ENCODE measurements at places on chromosomes 2 and 18.

- peak; percentile 45 for DNase-seq
These were observed 7.8 kb downstream of the RAX start for GRCh38 chr18:59265246-59265973.

- no peak for DNase-seq
These were observed 57.3 kb downstream of the GULP1 start for GRCh38 chr2:188349019-188349418.

DNA sequence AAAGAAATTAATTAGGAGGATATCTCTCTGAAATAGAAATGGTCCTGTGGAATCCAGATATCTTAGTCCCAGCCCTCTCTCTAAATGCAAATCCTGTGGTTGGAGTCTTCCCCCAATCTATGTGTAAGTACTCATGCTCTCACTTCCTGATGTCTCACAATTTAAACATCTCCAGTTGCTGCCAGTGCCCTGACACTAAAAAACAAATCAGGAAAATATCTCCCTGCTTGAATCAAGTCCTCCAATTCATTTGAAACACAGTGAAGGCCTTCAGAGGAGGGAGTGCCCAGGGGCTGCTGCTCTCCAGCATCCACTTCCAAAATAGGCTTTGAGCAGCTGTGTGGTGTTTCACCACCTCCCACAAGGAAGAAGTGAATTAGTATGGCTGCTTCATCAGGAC is 413.8 kb downstream of the RAD51AP2 start:
- no peak for DNase-seq

GRCh38 chr2:231613331-231613662 is 20.6 kb downstream of the TEX44 start:
- DNase-seq = no peak

DNA sequence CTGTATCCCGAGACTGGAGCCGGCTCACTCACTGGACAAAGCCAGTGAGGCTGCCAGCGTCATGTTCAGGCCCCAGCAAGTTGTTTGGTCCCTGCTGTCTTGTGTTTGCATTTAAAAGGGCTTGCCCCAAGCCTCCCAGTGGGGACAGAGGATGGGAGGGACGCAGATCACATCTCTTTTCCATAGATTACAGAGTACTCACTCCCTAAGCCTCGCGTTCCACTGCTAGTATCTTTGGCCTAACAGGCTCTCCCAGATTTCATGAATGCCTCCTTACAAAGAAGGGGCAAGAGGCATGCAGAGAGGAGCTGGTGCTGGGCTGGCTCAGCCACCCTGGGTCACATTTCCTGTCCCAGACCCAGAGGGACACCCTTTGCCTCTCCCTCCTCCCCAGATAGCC is 59.1 kb downstream of the CMPK2 start:
- DNase-seq = no peak

DNA sequence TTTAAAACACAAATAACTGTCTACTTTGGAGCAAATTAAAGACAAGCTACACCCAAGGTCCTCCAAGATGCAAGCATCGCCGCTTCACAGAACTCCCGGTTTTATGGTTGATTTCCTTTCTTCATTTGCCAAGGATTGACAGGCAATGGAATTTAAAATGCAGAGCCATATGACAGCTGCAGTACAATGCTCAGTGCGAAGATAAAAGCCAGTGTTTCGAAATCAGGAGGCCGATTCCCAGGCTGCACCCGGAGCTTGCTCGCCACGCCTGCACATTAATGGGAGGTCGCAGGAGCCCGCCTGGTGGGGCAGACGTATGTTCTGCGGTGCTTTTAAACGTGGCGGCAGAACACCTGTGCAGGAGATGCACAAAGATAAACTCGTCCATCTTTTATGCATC is 727.6 kb upstream of the SOX11 start:
- no peak for DNase-seq

DNA sequence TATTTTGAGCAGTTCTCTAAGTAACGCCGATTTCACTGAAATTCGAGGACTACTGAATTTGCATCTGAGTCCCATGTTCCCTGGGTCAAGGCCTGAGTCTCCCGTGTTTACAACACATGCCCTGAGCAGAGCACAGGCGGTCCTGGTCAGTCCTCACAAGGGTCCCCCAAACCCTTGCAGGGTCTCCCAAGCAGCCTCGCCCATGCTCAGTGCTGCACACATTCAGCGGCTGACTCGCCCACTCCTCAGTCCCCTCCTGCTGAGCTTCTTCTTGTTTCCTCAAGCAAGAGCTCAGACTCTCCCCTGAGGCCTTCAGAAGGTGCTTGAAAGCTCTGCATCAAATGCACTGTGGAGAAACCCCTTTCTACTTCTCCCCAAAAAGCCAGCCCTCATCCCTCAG is 114.6 kb downstream of the INHBB start:
- DNase-seq = no peak

GRCh38 chr2:28487258-28487657 is 8.6 kb upstream of the PLB1 start:
- DNase-seq = no peak

DNA sequence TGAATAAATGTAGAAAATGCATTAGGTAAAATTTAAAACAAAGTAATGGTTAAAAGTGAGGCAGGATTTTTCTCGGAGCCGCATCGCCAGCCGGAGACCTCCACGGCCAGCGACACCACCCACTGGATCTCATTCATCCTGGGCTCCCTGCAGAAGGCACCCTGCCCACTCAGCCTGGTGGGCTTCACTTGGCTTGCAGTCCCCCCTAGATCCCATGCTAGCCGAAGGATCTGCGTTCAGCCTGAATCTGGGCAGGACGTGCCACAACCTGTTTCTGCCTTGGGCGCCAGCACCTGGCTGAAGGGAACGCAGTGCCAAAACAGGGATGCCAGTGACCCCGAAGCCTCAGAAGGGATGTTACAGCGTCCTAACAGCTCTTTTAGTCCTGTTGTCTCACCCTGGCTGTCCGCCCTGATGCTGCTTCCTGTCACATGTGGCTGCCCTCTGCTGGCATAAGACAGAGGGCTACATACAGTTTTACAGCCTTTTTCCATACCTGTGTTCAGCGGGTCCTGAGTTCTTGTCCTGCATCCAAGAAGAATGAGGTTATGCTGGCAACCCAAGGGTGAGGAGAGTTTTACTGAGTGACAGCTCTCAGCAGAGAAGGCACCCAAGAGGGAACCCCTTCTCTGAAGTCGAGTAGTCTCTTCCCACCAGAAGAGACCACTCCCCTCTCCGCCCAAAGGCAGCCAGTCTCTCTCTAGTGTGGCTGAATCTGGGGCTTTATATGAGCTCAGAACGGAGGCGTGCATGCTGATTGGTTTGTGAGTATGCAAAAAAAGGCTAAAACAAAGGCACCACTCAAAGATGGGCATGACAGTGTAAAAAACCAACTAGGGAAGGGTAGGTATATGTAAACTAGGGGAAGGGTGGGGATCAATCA is 173.1 kb upstream of the GYPC start:
- no peak for DNase-seq

GRCh38 chr2:63056107-63057050 is 5.7 kb downstream of the OTX1 start:
- no peak for DNase-seq

All from NCI-H510A treated with DMSO at 0.1 percent for 48 hours (cell line).